Activated naive CD4-positive, alpha-beta T cell treated with anti-CD3 and anti-CD28 coated beads for 36 hours (primary cell): ENCODE measurements at places on chromosomes 2 and 18.

DNA sequence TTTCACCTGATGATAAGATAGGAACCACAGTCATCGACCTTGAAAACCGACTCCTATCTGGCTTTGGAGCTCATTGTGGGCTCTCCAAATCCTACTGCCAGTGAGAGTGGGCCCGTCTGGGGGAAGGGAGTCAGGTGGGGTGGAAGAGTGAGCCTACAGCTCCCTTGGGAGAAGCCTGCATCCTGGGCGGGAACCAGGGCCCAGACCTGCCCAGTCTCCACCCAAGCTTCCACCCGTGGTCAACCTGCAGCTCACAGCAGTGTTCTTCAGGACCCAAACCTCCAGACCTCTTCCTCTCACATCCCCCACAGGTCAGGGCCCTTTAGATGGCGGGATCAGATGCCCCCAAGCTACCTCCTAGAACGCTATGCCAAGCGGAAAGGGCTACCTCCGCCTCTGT is 40.2 kb downstream of the LMAN2L start:
- no peaks in the 10 kb centered on the region for H3K27me3 ChIP-seq
- no peaks in the 10 kb centered on the region for H3K4me1 ChIP-seq
- no peaks in the 10 kb centered on the region for H3K36me3 ChIP-seq

DNA sequence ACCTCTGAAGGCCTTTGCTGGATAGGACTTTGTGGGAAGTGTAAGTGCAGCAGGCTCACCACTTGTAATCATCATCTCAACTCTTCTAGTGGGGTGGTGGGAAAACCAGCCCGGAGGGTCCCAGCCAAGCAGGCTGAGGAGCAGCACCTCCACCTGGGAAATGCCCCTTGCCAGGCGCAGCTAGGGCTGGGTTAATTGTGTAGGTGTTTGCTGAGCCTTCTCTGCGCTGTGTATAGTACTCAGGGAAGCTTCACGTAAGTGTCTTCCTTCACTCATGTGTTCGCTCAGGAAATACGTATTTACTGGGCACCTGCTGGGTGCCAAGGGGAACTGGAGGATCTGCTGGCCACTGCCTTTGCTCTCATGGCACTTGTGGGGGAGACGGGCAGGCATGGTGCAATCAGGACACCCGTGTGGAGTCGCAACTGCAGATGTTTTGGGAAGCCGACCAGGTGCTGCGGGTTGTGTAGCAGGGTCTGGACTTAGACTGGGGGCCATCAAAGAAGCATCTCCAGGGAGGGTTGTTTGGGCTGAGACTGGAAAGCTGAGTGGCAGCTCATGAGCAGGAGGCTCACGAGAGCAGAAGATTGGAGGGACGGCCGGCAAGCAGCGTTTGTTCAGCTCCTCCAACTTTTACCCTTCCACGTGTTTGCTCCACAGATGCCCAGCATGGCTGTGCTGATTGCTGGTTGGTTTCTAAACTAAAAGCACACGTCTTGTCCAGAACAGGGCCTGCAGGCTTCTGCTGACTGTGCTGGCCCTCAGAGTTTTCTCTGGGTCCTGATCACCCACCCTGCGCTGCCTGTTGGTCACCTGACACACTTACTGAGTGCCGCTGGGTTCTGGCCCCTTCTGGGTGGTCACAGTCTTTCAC is 164.6 kb downstream of the LDLRAD4 start:
- H3K27me3 ChIP-seq, result no peaks in the 10 kb centered on the region
- no peaks in the 10 kb centered on the region for H3K36me3 ChIP-seq
- peak overlapping the region; percentile 71 for H3K4me3 ChIP-seq
- H3K4me1 ChIP-seq, result peaks cover 60% of the 10 kb centered on the region
- peak overlapping the region; percentile 94 for H3K27ac ChIP-seq
- DNase-seq, result peak; percentile 9

GRCh38 chr2:169107645-169108044 is 38.3 kb downstream of the DHRS9 start:
- H3K27ac ChIP-seq, result no peak overlapping the region
- H3K4me3 ChIP-seq, result no peak overlapping the region

GRCh38 chr2:84886791-84887190 is 5.9 kb upstream of the TRABD2A start:
- H3K4me1 ChIP-seq, result peaks cover 65% of the 10 kb centered on the region
- DNase-seq, result no peak
- H3K36me3 ChIP-seq, result no peaks in the 10 kb centered on the region
- H3K27ac ChIP-seq, result peak overlapping the region; percentile 53
- no peak overlapping the region for H3K4me3 ChIP-seq

GRCh38 chr2:118747637-118748036 is 99.8 kb downstream of the EN1 start:
- H3K27ac ChIP-seq, result no peak overlapping the region
- no peaks in the 10 kb centered on the region for H3K4me1 ChIP-seq
- DNase-seq, result no peak
- no peak overlapping the region for H3K4me3 ChIP-seq
- H3K36me3 ChIP-seq, result peaks cover 2% of the 10 kb centered on the region

- no peaks in the 10 kb centered on the region for H3K4me1 ChIP-seq
- no peaks in the 10 kb centered on the region for H3K27me3 ChIP-seq
- H3K36me3 ChIP-seq, result no peaks in the 10 kb centered on the region
- H3K4me3 ChIP-seq, result no peak overlapping the region
- no peak overlapping the region for H3K27ac ChIP-seq
Observed at GRCh38 chr2:126916744-126917143, 18.1 kb downstream of the TEX51 start.

- no peak for DNase-seq
- H3K4me1 ChIP-seq, result peaks cover 76% of the 10 kb centered on the region
- peaks cover 7% of the 10 kb centered on the region for H3K36me3 ChIP-seq
- H3K27ac ChIP-seq, result no peak overlapping the region
- no peaks in the 10 kb centered on the region for H3K27me3 ChIP-seq
Observed at GRCh38 chr2:47891369-47892337, 14.6 kb downstream of the FBXO11 start.

- H3K4me1 ChIP-seq, result no peaks in the 10 kb centered on the region
- no peak overlapping the region for H3K27ac ChIP-seq
- DNase-seq, result no peak
- H3K4me3 ChIP-seq, result no peak overlapping the region
Observed at GRCh38 chr2:105258835-105259350, 17.4 kb downstream of the GPR45 start.

GRCh38 chr2:157699009-157699408 is 70.3 kb upstream of the ACVR1C start:
- H3K36me3 ChIP-seq, result peaks cover 1% of the 10 kb centered on the region
- H3K27me3 ChIP-seq, result no peaks in the 10 kb centered on the region
- no peak overlapping the region for H3K4me3 ChIP-seq

- H3K27ac ChIP-seq, result no peak overlapping the region
- no peak for DNase-seq
- no peak overlapping the region for H3K4me3 ChIP-seq
- H3K4me1 ChIP-seq, result no peaks in the 10 kb centered on the region
- H3K36me3 ChIP-seq, result no peaks in the 10 kb centered on the region
Observed at GRCh38 chr18:26902291-26902690, 36.8 kb upstream of the AQP4 start.

DNA sequence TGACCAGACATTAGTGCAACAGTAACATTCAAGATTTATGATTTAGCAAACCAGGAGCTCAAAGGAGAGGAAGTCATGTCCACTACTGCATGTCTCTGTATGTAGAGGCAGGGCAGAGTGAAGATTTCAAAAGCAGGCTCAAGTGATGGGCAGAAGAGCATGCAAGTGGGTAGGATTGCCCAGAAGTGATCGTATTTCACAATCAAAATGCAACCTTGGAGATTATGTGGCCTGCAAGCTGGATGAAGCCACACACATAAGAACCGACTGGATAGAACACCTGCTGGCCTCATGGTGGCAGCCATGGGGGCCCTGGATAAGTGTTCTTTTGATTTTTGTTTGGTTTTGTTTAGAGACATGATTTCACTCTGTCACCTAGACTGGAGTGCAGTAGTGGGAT is 286.8 kb upstream of the RAB12 start:
- H3K36me3 ChIP-seq, result no peaks in the 10 kb centered on the region
- no peaks in the 10 kb centered on the region for H3K27me3 ChIP-seq
- H3K4me1 ChIP-seq, result no peaks in the 10 kb centered on the region
- H3K4me3 ChIP-seq, result no peak overlapping the region
- H3K27ac ChIP-seq, result no peak overlapping the region
- DNase-seq, result no peak

- peak; percentile 3 for DNase-seq
- no peak overlapping the region for H3K4me3 ChIP-seq
- no peaks in the 10 kb centered on the region for H3K27me3 ChIP-seq
- H3K36me3 ChIP-seq, result no peaks in the 10 kb centered on the region
- peaks cover 26% of the 10 kb centered on the region for H3K4me1 ChIP-seq
Observed at GRCh38 chr18:45828917-45829811, 3.7 kb downstream of the SIGLEC15 start.

DNA sequence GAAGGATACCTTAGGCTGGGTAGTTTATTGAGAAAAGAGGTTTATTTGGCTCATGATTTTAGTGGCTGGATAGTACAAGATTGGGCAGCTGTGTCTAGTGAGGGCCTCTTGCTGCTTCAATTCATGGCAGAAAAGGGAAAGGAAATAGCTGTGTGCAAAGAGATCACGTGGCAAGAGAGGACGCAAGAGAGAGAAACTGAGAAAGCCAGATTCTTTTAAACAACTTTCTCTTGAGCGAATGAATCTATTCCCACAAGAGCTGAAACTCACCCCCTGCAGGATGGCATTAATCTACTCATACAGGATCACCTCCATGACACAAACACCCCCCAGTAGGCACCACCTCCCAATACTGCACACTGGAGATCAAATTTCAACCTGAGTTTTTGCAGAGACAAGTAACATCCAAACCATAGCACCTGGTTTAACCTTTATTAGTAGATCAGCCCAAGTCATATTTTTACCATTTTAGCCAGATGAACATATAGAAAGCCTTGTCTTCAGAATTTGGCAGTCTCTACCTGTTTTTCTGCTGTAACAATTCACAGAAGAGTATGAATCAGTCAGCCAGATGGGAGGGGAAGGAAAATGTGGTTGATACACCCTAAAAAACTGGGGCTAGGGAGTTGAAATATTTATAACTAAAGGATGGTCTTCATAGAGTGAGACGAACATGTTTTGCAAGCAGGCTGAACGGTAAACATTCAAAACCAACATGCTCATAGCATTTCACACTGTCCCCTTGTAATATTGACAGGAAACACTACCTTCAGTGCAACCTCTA is 73.9 kb upstream of the NCKAP5 start:
- no peak overlapping the region for H3K27ac ChIP-seq
- H3K36me3 ChIP-seq, result no peaks in the 10 kb centered on the region
- H3K4me1 ChIP-seq, result no peaks in the 10 kb centered on the region
- no peaks in the 10 kb centered on the region for H3K27me3 ChIP-seq
- H3K4me3 ChIP-seq, result no peak overlapping the region

- no peaks in the 10 kb centered on the region for H3K36me3 ChIP-seq
- no peak overlapping the region for H3K4me3 ChIP-seq
- peaks cover 4% of the 10 kb centered on the region for H3K4me1 ChIP-seq
- peaks cover 40% of the 10 kb centered on the region for H3K27me3 ChIP-seq
- no peak for DNase-seq
Observed at GRCh38 chr2:121285926-121286325, 924 bp upstream of the TFCP2L1 start.

DNA sequence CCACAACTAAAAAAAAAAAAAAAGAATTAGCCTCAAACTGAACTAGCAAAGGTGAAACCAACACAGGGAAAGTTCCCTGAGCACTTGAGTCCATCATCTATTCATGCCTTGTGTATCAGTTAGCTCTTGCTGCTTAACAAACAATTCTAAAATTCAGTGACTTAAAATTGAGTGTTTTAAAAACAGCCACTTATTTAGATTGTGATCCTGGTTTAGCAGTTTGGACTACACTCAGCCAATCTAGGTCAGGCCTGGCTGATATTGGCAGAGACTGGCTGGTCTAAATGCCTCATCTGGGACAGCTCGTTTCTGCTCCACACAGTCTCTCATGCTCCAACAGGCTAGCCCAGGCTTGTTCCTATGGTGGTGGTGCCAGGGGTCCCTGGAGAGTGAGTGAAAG is 247.9 kb downstream of the ATAD2B start:
- DNase-seq, result no peak
- no peak overlapping the region for H3K27ac ChIP-seq
- no peaks in the 10 kb centered on the region for H3K4me1 ChIP-seq

- H3K4me1 ChIP-seq, result no peaks in the 10 kb centered on the region
- no peaks in the 10 kb centered on the region for H3K27me3 ChIP-seq
- H3K27ac ChIP-seq, result no peak overlapping the region
- DNase-seq, result no peak
- no peaks in the 10 kb centered on the region for H3K36me3 ChIP-seq
- H3K4me3 ChIP-seq, result no peak overlapping the region
Observed at GRCh38 chr2:215784371-215784783, 229.0 kb downstream of the MREG start.

DNA sequence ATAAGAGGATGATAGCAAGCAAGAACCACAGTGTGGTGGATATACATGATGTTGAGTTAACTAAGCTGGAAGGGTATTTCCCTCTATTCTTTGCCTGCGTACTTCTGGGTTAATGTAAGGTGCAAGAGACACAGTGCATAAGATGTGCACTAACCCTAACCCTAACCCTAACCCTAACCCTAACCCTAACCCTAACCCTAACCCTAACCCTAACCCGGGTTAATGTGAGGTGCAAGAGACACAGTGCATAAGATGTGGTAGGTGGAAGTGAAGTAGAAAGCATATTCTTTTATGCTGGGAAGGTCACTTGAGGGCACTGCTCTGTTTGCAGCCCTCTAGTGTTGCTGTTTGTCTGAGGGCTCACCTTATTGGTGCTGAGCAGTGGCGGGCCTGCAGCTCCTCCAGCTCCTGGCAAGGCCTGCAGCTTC is 181.5 kb upstream of the ITGA4 start:
- no peaks in the 10 kb centered on the region for H3K36me3 ChIP-seq
- H3K27me3 ChIP-seq, result no peaks in the 10 kb centered on the region
- peaks cover 29% of the 10 kb centered on the region for H3K4me1 ChIP-seq

- no peaks in the 10 kb centered on the region for H3K36me3 ChIP-seq
- H3K27me3 ChIP-seq, result peaks cover 7% of the 10 kb centered on the region
- DNase-seq, result peak; percentile 28
- no peaks in the 10 kb centered on the region for H3K4me1 ChIP-seq
- no peak overlapping the region for H3K4me3 ChIP-seq
Observed at GRCh38 chr18:44973282-44973681, 292.6 kb downstream of the SETBP1 start.

GRCh38 chr2:96508521-96509113 is 3.5 kb upstream of the NEURL3 start:
- no peak for DNase-seq
- no peak overlapping the region for H3K4me3 ChIP-seq
- peaks cover 8% of the 10 kb centered on the region for H3K27me3 ChIP-seq
- peaks cover 17% of the 10 kb centered on the region for H3K4me1 ChIP-seq
- no peak overlapping the region for H3K27ac ChIP-seq

GRCh38 chr2:30778611-30779010 is 28.6 kb downstream of the CAPN13 start:
- H3K4me1 ChIP-seq, result peaks cover 4% of the 10 kb centered on the region
- DNase-seq, result no peak
- no peak overlapping the region for H3K4me3 ChIP-seq
- peaks cover 8% of the 10 kb centered on the region for H3K27me3 ChIP-seq
- H3K27ac ChIP-seq, result no peak overlapping the region

GRCh38 chr18:77177009-77177408 is 44.4 kb upstream of the MBP start:
- no peak for DNase-seq
- H3K36me3 ChIP-seq, result no peaks in the 10 kb centered on the region
- H3K27ac ChIP-seq, result no peak overlapping the region
- no peak overlapping the region for H3K4me3 ChIP-seq

GRCh38 chr2:15761056-15761455 is 169.4 kb downstream of the DDX1 start:
- no peaks in the 10 kb centered on the region for H3K4me1 ChIP-seq
- H3K27me3 ChIP-seq, result no peaks in the 10 kb centered on the region
- no peak overlapping the region for H3K27ac ChIP-seq
- no peak for DNase-seq
- H3K36me3 ChIP-seq, result no peaks in the 10 kb centered on the region
